Smooth muscle cell of the pulmonary artery (primary cell): ENCODE measurements at places on chromosomes 3 and 15. TPM values are rescaled to one million over a fixed set of nuclear protein-coding genes. Genes with fewer than 3 reads are reported as not detected.

Gene HYAL1
- 0.89 and 2.5 TPM in 2 replicates for total RNA-seq

Gene NRROS
- 1.0 and 5.0 TPM in 2 replicates for total RNA-seq

Gene NAA50
- 249 and 278 TPM in 2 replicates for total RNA-seq

Gene MEX3B
- total RNA-seq, result 7.2 and 11.9 TPM in 2 replicates

Gene ZNF80
- not detected in 2 replicates for total RNA-seq

Gene ACKR4
- 19.7 and 24.0 TPM in 2 replicates for total RNA-seq

Gene GABRR3
- total RNA-seq, result not detected in 2 replicates

Gene AGBL1
- total RNA-seq, result not detected in 2 replicates

Gene BSN
- total RNA-seq, result 0.07 and 0.17 TPM in 2 replicates

Gene PLSCR5
- total RNA-seq, result not detected in 2 replicates

Gene CLSTN2
- 0.33 and 1.6 TPM in 2 replicates for total RNA-seq

Gene RAB8B
- total RNA-seq, result 43.1 and 64.8 TPM in 2 replicates

Gene EIF4E3
- 0.83 and 2.9 TPM in 2 replicates for total RNA-seq

Gene PIERCE2
- 1.7 and 3.1 TPM in 2 replicates for total RNA-seq

Gene SAMD7
- not detected in 2 replicates for total RNA-seq

Gene CCR5
- total RNA-seq, result not detected in 2 replicates

Gene APBA2
- total RNA-seq, result 15.6 and 23.3 TPM in 2 replicates

Gene GOLGA8O
- total RNA-seq, result 0.20 and 0.96 TPM in 2 replicates

Gene SOX2
- total RNA-seq, result 0.63 TPM in 1 of 2 replicates, not detected in the other

Gene TRIM42
- not detected in 2 replicates for total RNA-seq

Gene ZDHHC23
- 1.0 and 1.4 TPM in 2 replicates for total RNA-seq

Gene AMOTL2
- total RNA-seq, result 117 and 158 TPM in 2 replicates

Gene KY
- 1.4 and 3.5 TPM in 2 replicates for total RNA-seq

Gene OTOL1
- not detected in 2 replicates for total RNA-seq

Gene C3orf85
- total RNA-seq, result not detected in 2 replicates

Gene INO80
- total RNA-seq, result 24.1 and 33.2 TPM in 2 replicates

Gene KIF15
- 1.3 and 2.9 TPM in 2 replicates for total RNA-seq

Gene SOX14
- not detected in 2 replicates for total RNA-seq

Gene GOLGA8H
- 0.30 and 0.39 TPM in 2 replicates for total RNA-seq

Gene HYAL3
- 10.6 and 10.8 TPM in 2 replicates for total RNA-seq

Gene CLASP2
- 60.9 and 64.6 TPM in 2 replicates for total RNA-seq

Gene SCN5A
- 0.23 and 0.72 TPM in 2 replicates for total RNA-seq

Gene ARPP21
- total RNA-seq, result 2.4 and 3.3 TPM in 2 replicates

Gene EFCAB12
- 0.03 and 0.07 TPM in 2 replicates for total RNA-seq

Gene DPPA4
- total RNA-seq, result under 0.01 TPM in 1 of 2 replicates, not detected in the other

Gene GPR27
- 0.13 and 0.26 TPM in 2 replicates for total RNA-seq

Gene XYLB
- 6.4 and 8.8 TPM in 2 replicates for total RNA-seq

Gene HDC
- not detected in 2 replicates for total RNA-seq

Gene SERINC4
- not detected in 2 replicates for total RNA-seq

Gene WDR82
- 85.0 and 91.9 TPM in 2 replicates for total RNA-seq

Gene GATA2
- 2.3 and 7.1 TPM in 2 replicates for total RNA-seq

Gene TMEM207
- not detected in 2 replicates for total RNA-seq

Gene COL7A1
- total RNA-seq, result 32.6 and 40.7 TPM in 2 replicates

Gene IGSF11
- under 0.01 and 0.10 TPM in 2 replicates for total RNA-seq

Gene CCDC9B
- 49.3 and 91.9 TPM in 2 replicates for total RNA-seq

Gene CCK
- total RNA-seq, result 0.13 and 0.36 TPM in 2 replicates
